Osteocyte (in vitro differentiated cells): ENCODE measurements at places on chromosomes 13 and 19. TPM values are rescaled to one million over a fixed set of nuclear protein-coding genes. Genes with fewer than 3 reads are reported as not detected.

The CGB3 gene
- not detected in 2 replicates for total RNA-seq

The FGF22 gene
- total RNA-seq: 0.81 TPM in 1 of 2 replicates, not detected in the other

The CASP14 gene
- not detected in 2 replicates for total RNA-seq

The ATP13A1 gene
- total RNA-seq: 62.8 and 67.2 TPM in 2 replicates

The NCAN gene
- total RNA-seq: not detected in 2 replicates

The CYP4F8 gene
- not detected in 2 replicates for total RNA-seq

The GNG8 gene
- total RNA-seq: not detected in 2 replicates

DNA sequence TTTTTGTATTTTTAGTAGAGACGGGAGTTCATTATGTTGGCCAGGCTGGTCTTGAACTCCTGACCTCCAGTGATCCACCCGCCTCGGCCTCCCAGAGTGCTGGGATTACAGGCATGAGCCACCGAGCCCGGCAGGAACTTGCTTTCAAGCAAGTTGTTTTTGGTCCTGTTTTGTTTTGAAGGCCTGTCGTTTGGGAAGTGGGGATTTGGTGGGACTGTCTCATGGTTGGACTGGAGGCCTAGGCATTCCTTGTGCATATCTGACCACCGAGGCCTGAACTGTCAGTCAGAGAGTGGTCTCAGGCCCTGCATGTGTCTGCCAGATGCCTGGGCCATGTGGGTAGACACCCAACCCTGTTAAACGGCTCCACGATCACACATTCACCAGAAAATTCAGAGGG is 26.3 kb downstream of the UBXN6 start:
- no peaks in the 10 kb centered on the region for H3K27me3 ChIP-seq
- DNase-seq: no peak
- peaks cover 14% of the 10 kb centered on the region for H3K36me3 ChIP-seq

- peaks cover under 1% of the 10 kb centered on the region for H3K27me3 ChIP-seq
- H3K27ac ChIP-seq: no peak overlapping the region
- H3K36me3 ChIP-seq: no peaks in the 10 kb centered on the region
- DNase-seq: no peak
These were observed 549.5 kb upstream of the ARGLU1 start for GRCh38 chr13:107117327-107118012.

DNA sequence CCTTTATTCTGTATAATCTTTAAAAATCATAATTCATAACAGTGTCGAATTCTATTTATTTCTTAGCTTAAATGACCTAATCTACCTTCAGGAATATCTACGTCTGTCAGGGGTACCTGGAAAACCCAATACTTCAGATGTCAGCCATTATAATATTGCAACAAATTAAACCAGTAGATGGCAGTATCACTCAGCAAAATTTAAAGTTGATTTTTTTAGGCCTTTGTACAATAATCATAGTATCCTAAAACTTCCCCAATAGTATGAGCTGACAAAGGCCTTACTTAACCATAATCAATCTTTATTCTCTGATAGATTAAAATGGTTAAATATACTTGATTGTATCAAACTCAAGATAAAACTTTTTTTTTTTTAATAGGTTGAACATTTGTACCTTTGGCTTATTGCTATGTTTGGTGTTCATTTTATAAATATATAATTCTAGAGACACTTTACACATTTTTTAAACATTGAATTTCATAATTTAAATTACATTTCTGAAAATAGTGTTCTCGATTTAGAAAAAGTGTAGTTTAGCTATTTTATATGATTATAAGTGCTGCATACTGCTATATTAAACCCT is 830.2 kb upstream of the SPRY2 start:
- no peaks in the 10 kb centered on the region for H3K36me3 ChIP-seq
- H3K4me1 ChIP-seq: no peaks in the 10 kb centered on the region
- H3K4me3 ChIP-seq: no peak overlapping the region
- peaks cover 20% of the 10 kb centered on the region for H3K27me3 ChIP-seq
- H3K27ac ChIP-seq: no peak overlapping the region

DNA sequence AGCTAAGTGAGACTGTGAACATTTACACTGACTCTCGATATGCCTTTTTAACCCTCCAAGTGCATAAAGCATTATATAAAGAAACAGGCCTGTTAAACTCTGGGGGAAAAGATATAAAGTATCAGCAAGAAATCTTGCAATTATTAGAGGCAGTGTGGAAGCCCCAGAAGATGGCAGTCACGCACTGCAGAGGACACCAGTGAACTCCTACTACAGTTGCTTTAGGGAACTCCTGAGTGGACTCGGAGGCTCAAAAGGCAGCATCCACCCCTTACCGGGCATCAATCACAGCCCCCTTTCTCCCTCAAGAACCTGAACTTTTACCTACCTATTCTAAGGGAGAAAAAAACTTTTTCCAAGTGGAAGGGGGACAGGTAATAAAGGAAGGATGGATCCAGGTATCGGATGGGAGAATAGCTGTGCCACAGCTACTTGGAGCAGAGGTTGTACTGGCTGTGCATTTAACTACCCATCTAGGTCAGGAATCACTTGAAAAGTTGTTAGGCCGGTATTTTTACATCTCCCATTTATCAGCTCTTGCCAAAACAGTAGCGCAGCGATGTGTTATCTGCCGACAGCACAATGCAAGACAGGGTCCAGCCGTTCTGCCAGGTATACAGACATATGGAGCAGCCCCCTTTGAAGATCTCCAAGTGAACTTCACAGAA is 80.1 kb downstream of the ZNF486 start:
- no peaks in the 10 kb centered on the region for H3K4me1 ChIP-seq
- no peak overlapping the region for H3K4me3 ChIP-seq
- H3K27ac ChIP-seq: no peak overlapping the region
- no peak for DNase-seq
- H3K36me3 ChIP-seq: no peaks in the 10 kb centered on the region

DNA sequence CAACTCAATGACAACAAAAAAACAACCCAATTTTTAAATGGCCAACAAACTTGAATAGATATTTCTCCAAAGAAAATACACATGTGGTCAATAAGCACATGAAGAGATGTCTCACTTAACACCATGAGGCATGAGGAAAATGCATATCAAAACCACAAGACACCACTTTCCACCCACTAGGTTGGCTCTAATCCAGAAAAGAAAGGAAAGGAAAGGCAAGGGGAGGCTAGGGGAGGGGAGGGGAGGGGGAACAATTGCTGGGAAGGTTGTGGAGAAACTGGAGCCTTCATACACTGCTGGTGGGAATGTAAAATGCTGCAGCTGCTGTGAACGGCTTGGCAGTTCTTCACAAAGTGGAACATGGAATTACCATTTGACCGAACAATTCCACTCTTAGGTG is 854.3 kb downstream of the UQCRFS1 start:
- no peak overlapping the region for H3K27ac ChIP-seq
- H3K4me1 ChIP-seq: no peaks in the 10 kb centered on the region
- no peak for DNase-seq
- H3K36me3 ChIP-seq: no peaks in the 10 kb centered on the region
- no peak overlapping the region for H3K4me3 ChIP-seq

DNA sequence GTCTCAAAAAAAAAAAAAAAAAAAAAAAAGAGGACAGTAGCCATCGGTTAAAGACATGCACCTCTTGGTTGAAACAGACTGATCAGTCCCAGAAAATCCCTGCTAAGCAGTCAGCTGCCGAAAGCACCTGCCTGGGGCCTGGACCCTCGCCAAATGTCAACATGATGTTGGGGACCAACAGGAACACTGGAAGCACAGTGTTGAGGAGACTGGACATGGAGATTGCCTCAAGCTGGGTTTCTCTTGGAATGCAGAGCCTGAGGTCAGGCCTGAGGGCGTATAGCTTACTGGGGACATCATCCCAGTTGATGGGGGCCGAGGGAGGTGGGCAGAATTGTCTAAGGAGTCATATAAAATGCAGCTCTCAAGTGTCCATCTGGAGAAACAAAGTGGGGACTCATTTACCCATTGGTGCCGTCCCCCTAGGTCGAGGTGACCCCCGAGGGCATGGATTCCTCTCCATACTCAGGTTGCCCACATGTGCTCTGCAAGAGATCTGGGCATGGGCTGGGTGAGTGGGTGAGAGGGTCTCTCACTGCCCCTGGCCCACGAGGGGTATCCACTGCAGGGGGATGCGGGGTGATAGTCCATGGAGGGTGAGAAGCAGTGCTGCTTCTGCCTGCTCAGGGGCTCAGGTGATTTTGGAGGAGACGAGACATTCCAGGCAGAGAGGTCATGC is 164.5 kb downstream of the URI1 start:
- DNase-seq: no peak
- no peak overlapping the region for H3K27ac ChIP-seq
- H3K4me3 ChIP-seq: no peak overlapping the region
- H3K4me1 ChIP-seq: no peaks in the 10 kb centered on the region
- no peaks in the 10 kb centered on the region for H3K27me3 ChIP-seq

GRCh38 chr19:47230054-47230920 is 712 bp downstream of the BBC3 start:
- DNase-seq: peak; percentile 92
- H3K27me3 ChIP-seq: no peaks in the 10 kb centered on the region
- H3K27ac ChIP-seq: no peak overlapping the region
- H3K4me1 ChIP-seq: peaks cover 34% of the 10 kb centered on the region

GRCh38 chr19:54429176-54429495 is 13.9 kb downstream of the TTYH1 start:
- H3K27ac ChIP-seq: no peak overlapping the region
- peaks cover 10% of the 10 kb centered on the region for H3K4me1 ChIP-seq
- H3K36me3 ChIP-seq: no peaks in the 10 kb centered on the region
- DNase-seq: no peak

GRCh38 chr13:42855410-42855809 is 74.0 kb downstream of the FAM216B start:
- no peaks in the 10 kb centered on the region for H3K27me3 ChIP-seq
- no peaks in the 10 kb centered on the region for H3K36me3 ChIP-seq

DNA sequence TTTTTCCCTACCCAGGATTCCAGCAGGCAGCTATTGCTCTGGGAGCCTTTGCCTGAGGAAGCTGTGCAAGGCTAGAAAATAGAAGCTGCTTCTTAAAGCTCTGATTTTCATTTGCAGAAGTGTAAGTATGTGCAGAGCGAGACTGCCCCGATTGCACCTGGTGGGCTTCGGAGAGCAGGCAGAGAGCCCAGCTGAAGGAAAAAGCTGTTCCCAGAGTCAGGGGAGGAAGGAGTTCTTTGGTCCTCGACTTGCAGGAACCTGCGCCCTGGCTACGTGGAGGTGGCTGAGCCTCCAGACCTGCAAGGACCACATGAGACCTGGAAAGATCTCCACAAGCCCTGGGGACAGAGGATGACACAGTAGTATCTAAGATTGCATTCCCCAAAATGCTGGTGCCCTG is 235.0 kb upstream of the ARGLU1 start:
- no peak overlapping the region for H3K4me3 ChIP-seq
- H3K27ac ChIP-seq: no peak overlapping the region
- peaks cover 8% of the 10 kb centered on the region for H3K27me3 ChIP-seq
- H3K4me1 ChIP-seq: no peaks in the 10 kb centered on the region

- peaks cover 2% of the 10 kb centered on the region for H3K4me1 ChIP-seq
- no peak for DNase-seq
- no peaks in the 10 kb centered on the region for H3K36me3 ChIP-seq
- H3K4me3 ChIP-seq: no peak overlapping the region
- no peak overlapping the region for H3K27ac ChIP-seq
These were observed 65.6 kb downstream of the IRS2 start for GRCh38 chr13:109720758-109721184.

GRCh38 chr19:46134527-46134926 is 10.0 kb upstream of the IGFL3 start:
- no peak overlapping the region for H3K4me3 ChIP-seq
- peaks cover 11% of the 10 kb centered on the region for H3K27me3 ChIP-seq
- H3K4me1 ChIP-seq: peaks cover 21% of the 10 kb centered on the region
- no peak for DNase-seq
- H3K36me3 ChIP-seq: peaks cover 6% of the 10 kb centered on the region

DNA sequence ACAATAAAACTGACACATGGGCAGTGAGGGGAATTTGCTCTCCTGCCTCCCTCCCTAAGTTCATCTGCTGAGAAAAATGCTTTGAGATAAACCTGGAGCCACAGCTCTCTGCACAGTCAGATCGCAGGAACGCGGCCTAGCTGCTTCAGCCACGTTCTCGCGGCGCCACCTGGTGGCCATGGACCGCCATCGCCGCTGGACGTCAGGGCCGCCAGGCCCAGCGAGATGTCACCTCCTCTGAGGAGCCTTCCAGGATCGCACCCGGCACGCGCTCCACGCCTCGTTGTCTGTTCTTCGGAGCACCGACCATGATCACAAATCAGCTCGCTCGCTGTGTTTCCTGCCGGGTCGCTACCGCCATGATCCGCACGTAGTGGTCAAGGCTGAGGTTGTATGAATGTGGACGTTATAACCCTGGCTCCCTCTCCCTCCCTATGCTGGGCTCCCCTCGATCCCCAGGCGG is 20.6 kb upstream of the USP29 start:
- no peak overlapping the region for H3K4me3 ChIP-seq
- H3K27me3 ChIP-seq: no peaks in the 10 kb centered on the region
- no peak for DNase-seq
- no peaks in the 10 kb centered on the region for H3K4me1 ChIP-seq
- H3K36me3 ChIP-seq: no peaks in the 10 kb centered on the region

DNA sequence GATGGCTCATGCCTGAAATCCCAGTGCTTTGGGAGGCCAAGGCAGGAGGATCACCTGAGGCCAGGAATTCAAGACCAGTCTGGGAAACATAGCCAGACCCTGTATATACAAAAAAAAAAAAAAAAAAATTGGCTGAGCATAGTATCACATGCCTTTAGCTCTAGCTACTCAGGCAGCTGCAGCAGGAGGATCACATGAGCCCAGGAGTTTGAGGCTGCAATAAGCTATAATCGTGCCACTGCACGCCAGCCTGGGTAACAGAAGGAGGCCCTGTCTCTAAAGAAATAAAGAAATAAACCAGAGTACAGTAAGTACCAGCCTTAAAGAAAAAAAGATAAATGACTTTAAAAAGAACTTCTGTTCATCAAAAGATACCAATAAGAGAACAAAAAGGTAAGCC is 52.9 kb downstream of the FAM124A start:
- H3K27ac ChIP-seq: no peak overlapping the region
- H3K4me3 ChIP-seq: no peak overlapping the region
- H3K4me1 ChIP-seq: peaks cover 26% of the 10 kb centered on the region
- H3K36me3 ChIP-seq: no peaks in the 10 kb centered on the region
- no peak for DNase-seq

GRCh38 chr19:35392742-35393715 is 22.2 kb downstream of the GPR42 start:
- H3K27me3 ChIP-seq: no peaks in the 10 kb centered on the region
- H3K4me1 ChIP-seq: no peaks in the 10 kb centered on the region
- H3K27ac ChIP-seq: no peak overlapping the region
- H3K4me3 ChIP-seq: no peak overlapping the region
- H3K36me3 ChIP-seq: no peaks in the 10 kb centered on the region

DNA sequence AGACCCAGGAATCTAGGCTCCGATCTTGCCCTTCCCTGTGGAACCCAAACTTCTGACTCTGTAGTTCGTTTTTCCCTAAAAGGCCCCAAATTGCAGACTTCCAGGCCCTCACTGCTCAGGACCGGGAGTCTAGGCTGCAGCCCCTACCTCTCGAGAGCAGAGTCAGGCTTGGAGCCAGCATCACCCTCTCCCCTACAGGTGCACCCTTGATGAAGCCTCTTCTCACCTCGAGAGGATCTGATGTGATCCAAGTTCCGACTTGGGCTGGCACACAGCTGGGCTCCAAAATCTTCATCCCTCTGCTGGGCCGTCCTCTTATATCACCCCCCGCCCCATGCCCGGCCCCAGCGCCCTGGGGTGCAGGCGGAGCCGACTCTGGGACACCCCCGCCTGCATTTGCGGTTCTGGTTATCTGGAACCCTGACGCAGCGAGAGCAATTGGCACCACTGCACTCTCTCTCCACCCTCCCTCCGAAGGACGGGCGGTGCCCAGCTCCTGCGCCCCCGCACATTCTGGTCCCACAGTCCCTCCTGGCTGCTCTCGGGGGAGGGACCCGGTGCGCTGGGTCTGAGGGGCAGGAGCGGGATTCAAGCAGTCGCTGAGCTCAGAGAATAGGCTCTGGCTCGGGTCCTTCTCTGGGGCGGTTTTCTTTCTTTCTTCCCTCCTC is at the start of gene KLK7:
TSS of gene KLK7 (minus strand) at position 293 of the 668 bp plus-strand sequence. CDS start 1,518 bp downstream, outside the sequence.
- H3K4me1 ChIP-seq: no peaks in the 10 kb centered on the region
- no peak within 1 kb of the TSS for H3K4me3 ChIP-seq
- no peaks in the 10 kb centered on the region for H3K36me3 ChIP-seq
